ENCODE measurements at places on chromosomes 5 and 9.

DNA sequence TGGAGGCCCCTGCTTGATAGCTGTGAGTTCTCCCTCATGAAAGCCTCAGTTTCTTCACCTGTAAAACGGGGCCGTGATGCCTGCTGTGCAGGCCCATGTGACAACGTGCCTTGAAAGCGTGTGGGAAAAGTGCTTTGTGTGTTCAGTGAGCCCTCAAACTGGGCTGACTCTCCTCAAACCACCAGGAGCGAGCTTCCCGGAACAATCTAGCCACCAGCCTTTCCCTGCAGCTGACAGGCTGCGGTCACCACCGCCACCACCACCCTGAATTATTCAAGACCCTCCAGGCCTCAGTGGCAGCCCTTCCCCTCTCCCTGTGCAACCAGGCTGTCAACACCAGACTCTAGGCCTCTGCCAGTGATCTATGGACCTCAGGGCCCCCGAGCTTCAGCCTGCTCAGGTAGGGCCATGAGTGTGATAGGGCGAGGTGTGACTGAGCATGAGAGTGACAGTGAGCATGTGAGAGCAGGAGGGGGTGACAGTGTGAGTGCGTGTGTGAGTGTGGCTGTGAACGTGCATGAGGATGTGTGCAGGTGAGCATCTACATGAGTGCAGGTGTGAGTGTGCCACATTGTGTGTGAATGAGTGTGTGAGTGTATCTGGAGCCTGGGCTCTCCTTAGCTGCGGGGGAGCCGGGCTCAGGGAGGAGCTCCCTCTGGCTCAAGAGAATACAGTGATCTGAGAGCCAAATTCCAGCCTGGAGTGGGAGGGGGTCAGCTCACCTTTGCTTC, 53.3 kb upstream of the PSD2 start:
- no peak for DNase-seq

GRCh38 chr5:14591548-14591947, 10.0 kb downstream of the OTULINL start:
- no peak for DNase-seq

GRCh38 chr5:172860520-172861443, 26.7 kb downstream of the ERGIC1 start:
- DNase-seq = no peak

- DNase-seq = no peak
Observed at GRCh38 chr5:171316258-171317121, 7.4 kb downstream of the TLX3 start.

DNA sequence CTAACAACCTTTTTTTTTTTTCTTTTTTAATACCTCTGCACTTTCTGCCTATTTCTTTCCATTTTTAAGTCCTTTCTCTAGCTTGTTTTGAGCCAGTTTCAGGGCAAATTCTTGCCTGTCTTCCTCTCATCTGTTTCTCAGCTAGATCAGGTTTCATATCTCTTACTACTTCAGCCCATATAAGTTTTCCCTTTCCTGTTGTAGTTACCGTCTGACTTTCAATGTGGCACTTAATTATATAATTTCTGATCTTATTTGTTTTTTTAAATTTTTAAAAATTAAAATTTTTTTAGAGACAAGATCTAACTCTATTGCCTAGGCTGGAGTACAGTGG, 104.7 kb upstream of the ELL2 start:
- no peak for DNase-seq

GRCh38 chr5:68345582-68345981, 130.0 kb downstream of the PIK3R1 start:
- DNase-seq = no peak

DNA sequence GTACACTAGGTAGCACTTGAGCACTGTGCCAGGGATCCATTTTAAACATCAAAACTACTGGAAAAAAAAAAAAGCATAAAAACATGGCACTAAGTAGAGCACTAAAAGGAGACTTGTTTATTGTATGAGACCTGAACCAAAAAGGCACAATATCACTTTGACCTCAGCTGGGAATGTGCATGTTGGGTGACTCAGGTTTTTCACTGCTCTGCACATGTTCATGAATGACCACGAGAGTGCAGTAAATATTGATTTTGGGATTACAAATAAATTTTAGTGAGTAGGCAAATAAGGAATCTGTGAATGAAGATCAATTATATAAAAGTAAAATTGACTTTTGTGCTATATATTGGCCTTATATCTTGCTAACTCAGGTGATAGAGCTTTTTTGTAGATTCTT, 11.8 kb downstream of the RMI1 start:
- no peak for DNase-seq

- no peak for DNase-seq
Observed at GRCh38 chr9:106298997-106299396, 564.0 kb upstream of the ZNF462 start.

DNA sequence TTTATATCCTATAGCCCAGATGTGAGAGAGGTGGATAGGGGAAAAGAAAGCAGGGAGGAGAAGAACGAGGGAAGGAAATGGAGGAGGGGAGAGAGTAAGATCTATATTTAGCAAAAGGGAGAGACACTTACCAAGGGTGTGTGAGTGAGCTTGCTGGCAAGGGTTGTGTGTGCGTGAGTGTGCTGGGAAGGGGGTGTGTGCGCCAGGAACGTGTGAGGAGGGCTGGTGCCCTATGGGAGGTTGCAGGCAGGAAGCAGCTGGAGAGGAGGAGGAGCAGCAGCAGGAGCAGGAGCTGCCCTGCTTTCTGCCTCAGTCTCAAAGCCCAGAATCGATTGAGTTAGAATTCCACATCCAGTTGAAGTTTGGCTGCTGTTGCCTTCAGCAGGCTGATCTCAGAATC, 148.3 kb upstream of the RUSC2 start:
- DNase-seq = no peak

- no peak for DNase-seq
Observed at GRCh38 chr9:113523421-113524141, 60.1 kb downstream of the RGS3 start.

Data from HS-27A (cell line).